ENCODE measurements at places on chromosomes 13 and 19.
A peak's percentile ranks its signal among the peaks of the same experiment; 100 is the strongest.

DNA sequence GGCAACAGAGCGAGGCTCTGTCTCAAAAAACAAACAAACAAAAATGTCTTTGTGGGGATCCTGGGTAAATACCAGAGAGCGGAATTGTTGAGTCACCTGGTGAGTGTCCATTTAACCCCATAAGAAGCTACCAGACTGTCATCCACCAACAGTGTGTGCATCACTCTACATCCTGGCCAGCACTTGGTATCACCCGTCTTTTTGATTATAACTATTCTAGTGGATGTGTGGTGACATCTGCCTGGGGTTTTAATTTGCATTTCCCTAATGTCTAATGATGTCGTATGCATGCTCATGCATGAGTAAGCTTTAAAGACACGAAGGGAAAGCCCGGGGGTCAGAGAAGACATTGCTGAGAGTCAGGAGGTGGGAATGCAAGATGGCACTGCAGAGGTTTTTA is 126.7 kb upstream of the MRI1 start:
- no peak for DNase-seq

DNA sequence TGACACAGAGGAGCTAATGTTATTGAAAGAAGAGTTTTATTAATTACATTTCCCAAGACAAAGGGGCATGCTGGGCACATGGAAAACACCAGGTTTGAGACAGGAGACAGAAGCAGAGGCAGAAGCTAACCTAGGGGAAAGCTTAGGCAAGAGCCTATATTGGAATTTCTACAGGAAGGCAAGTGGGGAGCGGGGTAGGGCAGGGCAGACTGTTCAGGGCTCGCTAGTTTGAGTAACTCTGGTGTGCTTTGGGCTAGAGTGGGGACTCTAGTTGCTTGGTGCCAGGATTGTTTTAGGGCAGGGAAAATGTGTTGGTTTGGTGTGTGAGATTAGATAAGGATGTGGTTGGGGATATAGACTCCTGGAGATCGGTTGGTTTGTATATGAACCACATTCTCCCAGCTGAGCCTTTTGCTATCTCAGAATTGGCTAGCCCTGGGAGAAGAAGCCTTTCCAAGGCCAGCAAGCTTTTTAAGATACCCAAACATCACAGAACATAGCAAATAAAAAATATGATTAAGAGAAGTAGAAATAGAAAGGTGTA is 8.4 kb upstream of the UFM1 start:
- DNase-seq = no peak

- no peak for DNase-seq
These were observed 1319.2 kb upstream of the SLC10A2 start for GRCh38 chr13:104385404-104385803.

- DNase-seq = no peak
These were observed 31.6 kb upstream of the GAS6 start for GRCh38 chr13:113895436-113895835.

DNA sequence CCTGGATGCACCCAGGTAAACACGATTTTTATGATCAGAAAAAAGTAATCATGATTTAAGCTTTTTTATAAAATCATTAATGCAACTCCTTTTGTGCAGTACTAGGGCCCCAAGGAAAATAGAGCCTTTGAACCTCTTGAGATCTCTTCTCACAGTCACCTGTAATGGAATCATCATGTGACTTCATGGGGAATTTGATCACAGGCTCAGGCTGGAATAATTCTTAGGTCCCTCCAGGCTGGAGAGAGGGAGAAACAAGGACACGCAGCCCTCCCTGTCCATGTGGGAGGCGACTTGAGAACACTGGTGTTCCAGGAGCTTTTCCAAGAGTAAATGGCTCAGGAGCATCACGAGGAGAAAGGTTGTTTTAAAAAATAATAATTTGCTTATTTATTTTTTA is 156.1 kb downstream of the NUFIP1 start:
- DNase-seq = no peak

- DNase-seq = peak; percentile 49
These were observed at the start of gene IZUMO1 for GRCh38 chr19:48746738-48747575. TSS of gene IZUMO1 (minus strand) at chr19:48746909. CDS start at chr19:48745859, 1,050 bp downstream.

DNA sequence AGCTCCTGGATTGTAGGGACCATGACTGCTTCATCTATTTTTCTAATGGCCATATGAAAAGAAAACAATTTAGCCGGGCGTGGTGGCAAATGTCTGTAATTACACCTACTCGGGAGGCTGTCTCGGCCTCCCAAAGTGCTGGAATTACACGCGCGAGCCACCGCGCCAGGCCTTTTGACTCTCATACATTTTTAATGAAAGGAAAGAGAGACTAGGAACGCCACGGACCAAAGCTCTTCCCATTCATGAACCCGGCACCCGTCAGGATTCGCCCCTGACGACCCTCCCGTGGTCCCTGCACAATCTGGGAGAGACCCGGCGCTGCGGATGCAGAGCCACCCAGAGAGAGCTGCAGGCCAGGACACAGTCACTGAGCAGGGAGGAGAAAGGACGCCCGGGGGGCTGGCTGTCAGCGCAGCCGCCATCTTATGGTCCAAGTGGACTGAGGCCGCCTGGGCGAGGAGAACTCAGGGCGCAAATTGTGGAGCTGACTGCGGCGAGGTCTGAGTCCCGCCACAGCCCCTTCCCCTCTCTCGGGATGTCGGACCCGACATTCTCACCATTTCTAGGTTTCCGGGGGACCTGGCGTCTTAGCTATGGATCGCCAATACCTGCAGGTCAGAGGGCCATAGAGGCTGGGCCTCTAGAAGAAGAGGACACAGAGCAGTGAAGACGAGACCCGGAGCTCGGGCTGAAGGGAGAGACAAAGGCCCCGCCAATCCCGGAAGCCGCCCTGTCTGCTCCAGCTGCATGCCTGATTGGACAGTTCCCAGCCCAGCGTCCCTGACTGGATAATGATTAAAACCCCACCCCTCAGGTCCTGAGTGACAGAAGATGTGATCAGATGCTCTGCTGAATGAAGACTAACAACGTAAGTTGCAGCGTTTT is at the start of gene ZNF681:
ZNF681 (minus strand) TSS at position 705 of the 888 bp plus-strand sequence; CDS start at position 563, 142 bp downstream.
- DNase-seq = peak; percentile 87

GRCh38 chr19:18196511-18196845 is 3.5 kb downstream of the MPV17L2 start:
- no peak for DNase-seq

GRCh38 chr13:98896083-98896867 is 81.6 kb downstream of the DOCK9 start:
- no peak for DNase-seq

DNA sequence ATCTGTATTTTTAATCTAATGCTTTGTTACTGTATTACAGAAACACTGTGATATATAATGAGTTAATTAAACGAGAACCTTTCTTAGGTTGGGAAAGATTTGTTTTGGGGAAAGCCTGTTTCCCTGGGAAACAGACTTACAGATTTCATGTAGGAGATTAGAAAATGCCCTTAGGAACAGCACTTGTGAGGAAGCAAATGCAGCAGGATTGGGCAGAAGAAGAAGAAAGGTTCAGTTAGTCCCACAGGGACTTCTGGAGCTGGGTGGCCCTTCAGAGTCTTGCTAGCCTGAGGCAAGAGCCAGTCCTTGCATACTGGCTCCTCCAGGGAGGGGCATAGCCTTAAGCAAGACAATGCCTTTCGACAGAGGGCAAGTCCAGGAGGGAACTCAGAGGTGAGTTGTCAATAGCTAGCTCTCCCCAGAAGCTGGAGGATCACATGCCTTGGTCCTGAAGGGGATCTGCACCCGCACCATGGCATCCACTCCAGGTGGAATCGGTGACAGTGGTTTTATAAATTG is 36.8 kb downstream of the N4BP2L1 start:
- no peak for DNase-seq

GRCh38 chr13:27704681-27705080 is 83.0 kb downstream of the POLR1D start:
- no peak for DNase-seq

- DNase-seq = no peak
These were observed 21.9 kb upstream of the USP12 start for GRCh38 chr13:27193496-27193895.

DNA sequence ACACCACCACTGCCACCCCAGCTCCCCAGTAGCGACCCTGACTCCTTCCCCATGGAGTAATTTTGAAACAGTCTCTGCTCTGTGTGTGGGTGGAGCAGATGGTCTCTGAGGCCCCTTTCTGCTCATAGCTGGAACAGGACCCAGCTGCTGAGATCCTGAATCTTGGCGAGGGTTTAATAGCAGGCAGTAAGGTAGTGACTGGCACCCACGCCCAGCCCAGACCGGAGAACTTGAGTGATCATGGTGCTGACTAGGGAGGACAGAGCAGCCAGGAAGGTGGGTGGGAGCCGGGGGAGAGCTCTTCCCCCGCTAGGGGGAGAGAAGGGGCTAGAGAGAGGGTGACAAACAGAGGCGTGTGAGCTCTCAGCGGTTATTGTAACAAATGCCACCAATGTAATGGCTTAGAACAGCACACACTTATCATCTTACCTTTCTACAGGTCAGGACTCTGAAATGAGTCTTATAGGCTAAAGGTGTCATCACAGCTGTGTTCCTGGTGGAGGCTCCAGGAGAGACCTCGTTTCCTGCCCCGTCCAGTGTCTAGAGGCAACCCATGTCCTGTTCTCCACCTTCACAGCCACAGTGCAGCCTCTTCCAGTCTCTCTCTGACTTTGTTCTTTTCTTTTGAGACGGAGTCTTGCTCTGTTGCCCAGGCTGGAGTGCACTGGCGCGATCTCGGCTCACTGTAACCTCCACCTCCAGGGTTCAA is 7.2 kb upstream of the ACER1 start:
- no peak for DNase-seq

DNA sequence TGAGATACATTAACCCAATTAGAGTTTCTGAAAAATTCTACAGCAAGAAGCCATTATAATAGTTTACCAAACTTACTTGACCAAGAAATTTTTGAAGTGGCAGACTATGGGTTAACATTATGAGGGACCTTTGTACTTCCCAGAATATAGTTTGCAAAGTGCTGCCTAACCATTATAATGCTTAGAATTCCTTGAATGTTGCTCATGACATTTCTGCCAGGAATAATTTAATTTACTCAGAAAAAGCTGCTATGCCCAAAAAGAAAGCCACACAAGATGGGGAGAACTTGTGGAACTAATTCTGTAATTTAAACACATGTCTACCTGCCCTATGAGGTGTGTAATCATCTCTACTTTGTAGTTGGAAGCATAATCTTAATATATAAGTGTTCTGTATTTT is 58.1 kb upstream of the MYCBP2 start:
- DNase-seq = no peak

GRCh38 chr19:46546194-46546896 is 50.7 kb upstream of the PNMA8B start:
- no peak for DNase-seq

DNA sequence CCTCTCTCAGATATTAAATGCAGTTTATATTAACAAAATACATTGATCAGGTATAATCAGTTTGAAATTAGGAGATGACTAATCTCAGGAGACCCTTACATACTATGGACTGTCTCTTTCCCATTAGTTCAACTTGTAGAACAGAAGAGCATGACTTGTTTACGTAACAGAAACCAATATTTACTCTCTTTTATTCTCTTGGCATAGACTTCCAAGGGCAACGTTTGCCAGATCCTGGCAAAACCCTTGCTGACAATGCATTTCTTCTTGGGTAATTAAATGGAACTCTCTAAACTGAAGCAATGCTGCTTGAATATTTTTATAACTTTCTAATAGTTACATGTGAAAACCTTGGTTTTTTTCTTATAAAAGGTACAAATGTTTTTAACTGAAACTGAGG is 68.3 kb upstream of the MYO16 start:
- DNase-seq = no peak

DNA sequence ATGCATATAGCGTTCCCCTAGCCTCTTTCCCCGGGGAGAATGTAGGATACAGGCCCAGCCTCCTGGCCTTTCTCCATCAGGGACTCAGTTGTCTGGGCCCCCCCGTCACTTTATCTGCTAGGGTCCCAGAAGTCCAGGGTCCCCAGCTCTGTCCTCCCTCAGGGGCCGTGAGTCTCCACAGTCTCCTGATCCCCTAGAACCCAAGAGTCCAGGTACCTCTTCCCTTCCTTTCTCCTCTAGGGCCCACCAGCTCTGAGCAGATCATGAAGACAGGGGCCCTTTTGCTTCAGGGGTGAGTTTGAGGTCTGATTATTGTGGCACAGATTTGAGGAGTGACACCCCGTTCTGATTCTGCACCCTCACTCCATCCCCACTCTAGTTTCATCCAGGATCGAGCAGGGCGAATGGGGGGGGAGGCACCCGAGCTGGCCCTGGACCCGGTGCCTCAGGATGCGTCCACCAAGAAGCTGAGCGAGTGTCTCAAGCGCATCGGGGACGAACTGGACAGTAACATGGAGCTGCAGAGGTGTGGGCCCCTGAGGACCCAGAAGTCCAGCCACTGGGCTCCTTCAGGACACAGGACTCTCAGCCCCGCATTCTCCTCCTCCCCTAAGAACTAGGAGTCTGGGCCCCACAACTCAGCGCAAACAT is 758 bp downstream of the BAX start:
- no peak for DNase-seq

DNA sequence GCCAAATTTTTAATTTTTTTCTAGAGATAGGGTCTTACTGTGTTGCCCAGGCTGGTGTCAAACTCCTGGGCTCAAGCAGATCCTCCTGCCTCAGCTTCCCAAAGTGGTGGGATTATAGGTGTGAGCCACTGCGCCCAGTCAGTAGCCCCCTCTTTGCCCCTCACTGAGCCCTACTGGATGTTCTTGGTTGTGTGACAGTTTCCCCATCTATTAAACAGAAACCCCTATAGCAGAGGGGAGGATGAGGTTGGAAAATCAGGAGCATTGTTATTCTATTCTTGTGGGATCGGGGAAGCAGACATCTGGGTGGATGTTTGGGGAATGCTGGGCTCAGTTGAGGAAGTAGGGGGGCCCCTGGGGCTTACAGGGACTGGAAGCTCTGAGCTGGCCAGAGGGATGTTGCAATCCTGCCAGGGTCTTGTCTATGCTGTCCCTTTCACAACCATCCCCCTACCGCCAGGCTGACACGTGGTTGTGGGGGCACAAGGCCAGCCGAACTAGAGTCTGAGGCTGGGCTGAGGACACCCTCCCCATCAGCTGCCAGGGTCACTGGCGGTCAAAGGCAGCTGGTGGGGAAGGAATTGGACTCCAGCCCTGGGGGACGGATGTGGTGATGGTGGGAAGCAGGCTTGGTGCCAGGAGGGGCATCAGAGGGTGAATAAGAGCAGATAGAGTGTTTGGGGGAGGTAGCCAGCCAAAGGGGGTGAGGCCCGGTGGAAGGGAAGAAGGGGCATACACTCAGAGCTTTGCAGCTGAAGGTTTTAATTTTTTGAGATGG is 10.9 kb downstream of the APOC1 start:
- DNase-seq = no peak

DNA sequence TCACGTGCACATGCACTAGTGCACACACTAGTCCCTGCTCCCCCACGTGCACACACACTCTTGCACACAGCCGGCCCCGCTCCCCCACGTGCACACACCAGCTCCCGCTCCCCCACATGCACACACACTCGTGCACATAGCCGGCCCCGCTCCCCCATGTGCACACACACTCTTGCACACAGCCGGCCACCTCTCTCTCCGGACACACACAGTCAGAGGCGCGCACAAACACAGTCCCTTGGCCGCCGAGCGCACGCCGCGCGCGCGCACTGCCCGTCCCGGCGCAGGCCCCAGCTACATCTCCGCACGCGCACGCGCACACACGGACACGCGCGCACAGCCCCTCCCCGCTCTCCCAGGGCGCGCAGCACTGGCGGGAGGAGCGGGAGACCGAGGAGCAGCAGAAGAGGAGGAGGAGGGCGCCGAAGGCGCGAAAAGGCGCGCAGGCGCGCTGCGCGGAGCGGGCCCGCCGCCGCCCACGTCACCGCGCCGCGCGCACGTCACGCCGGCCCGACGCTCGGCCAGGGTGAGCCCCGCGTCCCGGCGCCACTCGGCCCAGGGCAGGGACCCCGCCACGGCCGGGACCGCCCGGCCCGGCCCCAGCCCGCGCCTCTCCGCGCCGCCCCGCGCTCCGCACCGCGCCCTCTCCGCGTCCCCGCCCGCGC is at the start of gene TFDP1:
TFDP1 (plus strand) TSS at position 549 of the 665 bp plus-strand sequence. CDS start 1,085 bp downstream, outside the sequence.
- peak; percentile 79 for DNase-seq

Data from activated naive CD4-positive, alpha-beta T cell treated with anti-CD3 and anti-CD28 coated beads, Interleukin-2, amount 50 U/mL, for 16 hours (primary cell).